Coronary artery (tissue), 2 donors: ENCODE measurements at places on chromosomes 6 and 20.

DNA sequence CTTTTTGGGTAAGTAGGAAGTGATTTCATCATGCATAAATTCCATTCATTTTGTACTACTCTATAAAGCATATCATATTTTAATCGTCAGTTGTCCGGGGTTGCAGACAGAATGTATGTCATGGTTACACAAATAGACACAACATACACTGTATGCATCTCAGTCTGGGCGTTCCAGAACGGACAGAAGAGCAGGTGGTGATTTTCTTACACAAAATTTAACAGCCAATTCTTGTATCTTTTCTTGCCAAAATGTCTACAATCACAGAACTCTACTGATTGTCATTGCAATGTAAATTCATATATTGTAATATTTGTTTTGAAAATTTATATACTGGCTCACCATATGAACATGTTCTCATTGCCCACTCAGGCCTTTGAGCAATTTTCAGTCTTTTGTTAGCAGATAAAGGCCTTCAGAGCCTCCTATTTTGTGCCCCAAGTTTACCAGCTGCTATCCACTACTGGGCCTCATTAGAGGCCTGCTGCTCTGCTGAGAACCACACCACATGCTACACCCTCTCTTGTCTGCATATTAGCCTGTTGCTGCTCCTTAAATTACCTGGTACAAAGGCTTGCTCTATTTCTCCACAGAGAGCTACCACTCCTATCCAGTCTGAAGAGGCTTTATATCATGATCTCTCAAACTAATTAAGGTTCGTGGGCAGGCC, 61.5 kb downstream of the PRDM13 start:
- no peak for DNase-seq

- DNase-seq = no peak
Observed at GRCh38 chr6:17865243-17865642, 122.2 kb downstream of the KIF13A start.

DNA sequence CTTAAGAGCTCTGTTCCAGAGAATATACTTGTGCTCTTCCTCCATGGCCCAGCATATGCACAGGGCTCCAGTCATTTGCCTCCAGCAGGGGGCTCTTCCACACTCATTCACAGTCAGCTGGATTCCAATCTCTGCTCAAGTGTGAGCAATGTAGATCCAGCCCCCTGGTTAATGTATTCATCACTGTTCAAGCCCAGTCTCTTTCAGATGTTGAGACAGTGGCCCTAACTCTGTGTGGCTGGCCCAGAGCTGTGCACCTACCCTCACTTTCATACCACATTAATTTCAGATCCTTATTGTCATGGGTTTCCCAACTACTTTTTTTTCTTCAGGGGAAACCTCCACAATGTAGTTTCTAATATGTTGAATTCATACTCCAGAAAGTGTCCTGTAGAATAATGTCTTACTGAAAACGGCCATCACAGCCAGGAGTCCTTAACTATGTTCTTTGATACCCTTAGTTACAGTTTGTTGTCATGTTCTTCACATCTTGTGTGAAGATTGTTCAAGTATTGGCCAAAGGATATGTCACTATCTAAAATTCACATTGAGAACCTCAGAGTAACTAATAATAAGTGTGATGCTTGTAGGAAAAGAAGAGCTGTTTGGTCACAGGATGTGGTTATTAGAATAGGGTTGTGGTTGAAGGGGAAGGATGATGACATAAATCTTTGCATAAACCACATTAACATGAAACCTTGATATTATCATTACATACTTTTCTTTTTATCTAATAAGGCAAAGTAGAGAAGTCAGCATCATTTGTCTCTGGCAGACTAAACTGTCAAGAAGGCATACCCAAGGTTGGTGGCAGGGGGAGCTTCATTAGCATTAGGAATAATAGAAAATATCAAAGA, 14.4 kb upstream of the HLA-DQA1 start:
- DNase-seq = no peak

DNA sequence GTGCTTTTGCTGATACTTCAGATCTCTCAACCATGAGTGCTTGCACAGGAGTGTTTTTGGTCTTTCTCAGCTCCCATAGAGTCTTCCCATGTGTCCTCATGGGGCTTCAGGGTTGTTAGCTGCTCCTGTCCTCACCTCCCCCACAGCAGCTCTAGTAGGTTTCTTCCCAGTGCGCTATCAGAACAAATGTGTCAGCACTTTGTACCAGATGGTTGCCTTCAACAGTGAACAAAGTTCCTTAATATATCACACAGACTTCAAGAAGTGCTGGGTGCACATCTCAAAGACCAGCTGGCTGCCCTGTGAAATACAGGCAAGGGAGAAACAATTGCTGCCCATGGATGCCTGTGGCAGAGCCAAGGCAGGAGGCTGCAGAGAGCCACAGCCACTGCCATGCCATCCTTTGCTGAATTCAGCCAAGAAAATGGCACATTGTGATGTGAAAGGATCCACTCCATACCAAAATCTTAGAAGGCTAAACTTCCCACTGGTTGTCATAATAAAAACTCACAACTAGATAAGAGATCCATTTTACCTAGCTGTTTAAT, 471.3 kb downstream of the C6orf118 start:
- no peak for DNase-seq

DNA sequence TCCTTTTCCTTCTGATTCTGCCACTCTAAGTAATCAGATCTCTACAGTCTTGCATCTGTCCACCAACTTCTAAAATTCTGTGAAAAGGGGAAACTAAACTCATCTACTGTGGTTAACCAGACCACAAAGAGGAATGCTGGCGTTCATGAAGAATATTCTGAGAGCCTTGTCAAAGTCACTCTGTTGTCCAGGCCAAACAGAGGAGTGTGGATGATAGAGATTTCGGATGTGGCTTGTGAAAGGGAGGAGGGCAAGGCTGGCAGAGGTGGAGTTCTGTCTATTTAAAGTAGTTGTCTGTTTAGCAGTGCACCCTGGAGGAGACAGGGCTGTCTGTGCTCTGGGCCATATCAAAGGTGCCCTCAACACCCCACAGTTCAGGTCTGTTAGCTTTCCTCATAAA, 33.9 kb downstream of the CCN2 start:
- no peak for DNase-seq

DNA sequence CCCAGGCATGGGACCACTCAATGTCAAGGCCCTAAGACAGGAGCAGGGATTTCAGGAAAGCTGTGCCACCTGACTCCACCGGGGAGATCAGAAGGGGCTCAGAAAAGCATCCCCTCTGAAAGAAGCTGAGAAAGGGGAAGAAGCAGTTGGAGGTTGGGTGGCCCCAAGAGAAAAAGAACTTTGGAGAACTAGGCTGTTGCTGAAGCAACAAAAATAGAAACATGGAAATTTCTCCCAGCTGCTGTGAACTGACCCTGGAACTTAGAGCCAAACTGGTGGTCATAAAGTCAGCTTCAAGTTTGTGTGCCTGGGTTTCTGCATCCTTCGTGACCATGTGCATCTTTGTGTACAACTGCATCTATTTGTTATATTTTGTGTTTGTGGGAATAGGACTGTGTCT, 534.5 kb downstream of the MAFB start:
- no peak for DNase-seq

DNA sequence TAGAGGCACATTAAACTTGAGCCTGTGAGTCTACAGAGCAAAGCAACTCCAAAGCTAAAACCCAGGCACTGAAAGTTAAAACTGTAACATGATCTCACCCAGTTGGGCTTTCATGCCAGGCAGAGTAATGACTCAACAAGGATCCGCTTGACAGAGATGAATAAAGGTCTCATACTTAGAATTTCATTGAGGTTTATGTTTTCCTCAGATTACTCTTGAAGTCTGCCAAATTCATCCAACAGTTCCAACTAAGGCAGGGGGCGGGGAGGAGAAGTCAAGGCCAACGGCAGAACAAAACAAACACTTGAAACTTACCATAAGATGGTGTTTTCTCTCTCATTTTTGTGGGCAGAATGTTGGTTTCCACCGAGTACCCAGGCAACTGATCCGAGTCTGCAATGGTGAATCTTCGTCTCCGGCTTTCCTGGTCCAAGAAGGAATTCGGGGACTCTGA, 54.0 kb upstream of the IPCEF1 start:
- DNase-seq = peak; percentile 83
